Adipocyte (in vitro differentiated cells): ENCODE measurements at places on chromosomes 13 and 19.

- no peak for DNase-seq
Measured at GRCh38 chr13:62418376-62418775, 1002.7 kb upstream of the PCDH20 start.

GRCh38 chr13:24516919-24517318 is 4.3 kb upstream of the PARP4 start:
- DNase-seq, result no peak

- no peak for DNase-seq
Measured at GRCh38 chr19:36110487-36111199, at the start of gene OVOL3. Gene OVOL3 (plus strand): TSS chr19:36111143. CDS start chr19:36111203, 60 bp downstream.

GRCh38 chr19:43956827-43957226 is 5.8 kb downstream of the ZNF221 start:
- DNase-seq, result no peak

GRCh38 chr13:90640976-90641375 is 706.5 kb upstream of the MIR17HG start:
- peak; percentile 30 for DNase-seq

GRCh38 chr19:19661141-19661674 is 2.3 kb downstream of the ATP13A1 start:
- no peak for DNase-seq

DNA sequence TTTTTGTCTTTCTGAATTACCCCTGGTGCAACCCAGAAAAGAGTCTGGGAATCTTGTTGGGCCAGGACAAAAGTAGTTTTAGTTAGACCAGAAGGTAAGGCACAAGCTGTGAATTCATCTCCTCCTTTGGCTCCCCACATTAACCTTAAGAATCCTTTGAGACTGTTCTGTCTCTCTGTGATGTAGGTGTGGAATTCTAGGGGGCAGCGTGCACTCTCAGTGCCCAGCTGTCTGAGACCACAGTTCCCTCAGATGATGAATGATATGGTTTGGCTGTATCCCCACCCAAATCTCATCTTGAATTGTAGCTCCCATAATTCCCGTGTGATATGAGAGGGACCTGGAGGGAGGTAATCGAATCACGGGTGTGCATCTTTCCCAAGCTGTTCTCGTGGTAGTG is 43.9 kb downstream of the ZNF506 start:
- no peak for DNase-seq

DNA sequence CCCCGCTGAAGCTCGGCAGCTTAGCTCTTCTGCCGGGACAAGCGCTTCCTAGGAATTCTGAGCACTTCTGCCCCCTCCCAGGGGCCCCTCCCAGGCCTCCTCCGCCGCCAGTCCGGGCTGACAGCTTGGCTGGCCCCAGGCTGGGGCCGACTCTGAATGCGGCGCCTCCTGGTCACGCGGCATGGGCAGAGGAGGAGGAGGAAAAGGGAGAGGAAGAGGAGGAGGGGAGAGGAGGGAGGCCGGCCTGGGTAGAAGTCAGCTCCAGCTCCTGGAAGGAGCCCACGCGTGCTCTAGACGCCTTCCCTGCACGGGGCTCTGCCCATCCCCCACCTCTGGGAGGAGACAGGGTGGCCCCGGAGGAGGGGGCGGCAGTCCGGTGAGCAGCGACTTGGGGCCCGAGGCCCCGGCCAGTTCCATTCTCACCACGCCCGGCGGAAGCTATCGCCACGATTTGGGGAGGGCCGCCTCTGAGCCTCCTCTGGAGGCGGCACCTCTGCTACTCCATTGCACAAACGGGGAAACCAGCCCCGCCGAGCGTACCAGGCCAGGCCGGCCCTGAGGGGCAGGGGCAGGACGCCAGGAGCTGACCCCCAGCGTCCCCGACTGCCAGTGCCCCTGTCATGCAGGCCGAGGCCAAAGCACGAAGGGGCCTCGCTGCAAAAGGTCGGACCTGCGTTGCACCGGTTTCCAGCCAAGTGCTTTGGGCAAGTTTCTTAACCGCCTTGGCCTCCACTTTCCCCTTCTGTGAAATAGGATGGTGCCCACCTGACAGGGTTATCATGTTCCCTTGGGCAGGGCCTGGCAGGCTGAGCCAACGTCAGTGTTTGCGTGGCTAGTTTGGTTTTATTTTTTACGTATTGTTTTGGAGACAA is 31.6 kb downstream of the CCNE1 start:
- DNase-seq, result peak; percentile 27
